ENCODE measurements at places on chromosomes 5 and 9.

GRCh38 chr9:91833096-91833877 lies 116.7 kb downstream of the ROR2 start:
- DNase-seq, result no peak

DNA sequence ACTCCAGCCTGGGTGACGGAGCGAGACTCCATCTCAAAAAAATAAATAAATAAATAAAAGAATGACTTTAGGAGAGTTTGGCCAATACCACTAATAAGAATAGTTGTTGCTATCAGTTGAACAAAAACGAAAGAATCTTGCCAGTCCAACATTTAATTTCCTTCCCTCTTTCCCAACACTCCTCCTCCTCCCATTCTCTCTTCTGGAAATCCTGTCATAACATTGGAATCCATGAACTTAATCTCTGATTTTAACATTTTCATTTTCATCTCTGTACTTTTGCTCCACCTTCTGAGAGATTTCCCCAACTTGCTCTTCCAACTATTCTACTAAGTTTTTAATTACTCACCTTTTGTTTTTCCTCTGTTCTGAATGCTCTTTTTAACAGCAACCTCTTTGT lies 42.8 kb upstream of the CDK20 start:
- DNase-seq, result no peak

DNA sequence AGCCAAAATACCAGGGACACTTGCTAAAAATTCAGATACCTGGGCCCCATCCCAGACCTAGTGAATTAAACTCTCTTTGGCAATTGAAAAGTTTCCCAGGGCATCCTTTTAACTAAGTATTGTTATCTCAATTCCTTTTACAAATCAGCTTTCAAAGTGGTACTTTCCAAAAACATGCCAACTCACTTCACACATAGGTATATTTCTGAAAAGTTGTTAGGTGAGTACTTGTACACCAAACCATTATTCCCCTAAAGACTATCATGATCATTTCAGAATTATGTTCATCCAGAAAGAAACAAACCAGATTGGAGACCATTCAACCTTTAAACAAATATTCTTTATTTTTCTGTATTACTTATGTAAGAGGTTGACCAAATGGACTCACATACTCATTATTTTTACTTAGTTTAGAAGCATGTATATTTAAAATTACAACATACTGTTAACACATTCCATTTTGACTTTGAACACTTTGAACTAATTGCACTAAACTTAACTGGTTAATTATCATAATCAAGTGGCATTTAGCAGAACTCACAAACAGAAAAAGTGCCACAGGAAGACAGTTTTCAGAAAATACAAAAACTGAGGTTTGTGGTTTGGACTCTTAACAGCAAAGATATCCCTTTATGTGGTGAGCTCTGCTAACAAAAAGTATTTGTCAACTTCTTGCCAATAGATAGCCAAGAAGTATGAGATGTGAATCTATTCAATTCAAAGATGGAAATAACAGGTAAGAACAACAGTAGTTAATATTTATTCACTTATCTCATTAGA lies 40.7 kb downstream of the KIAA0825 start:
- no peak for DNase-seq

DNA sequence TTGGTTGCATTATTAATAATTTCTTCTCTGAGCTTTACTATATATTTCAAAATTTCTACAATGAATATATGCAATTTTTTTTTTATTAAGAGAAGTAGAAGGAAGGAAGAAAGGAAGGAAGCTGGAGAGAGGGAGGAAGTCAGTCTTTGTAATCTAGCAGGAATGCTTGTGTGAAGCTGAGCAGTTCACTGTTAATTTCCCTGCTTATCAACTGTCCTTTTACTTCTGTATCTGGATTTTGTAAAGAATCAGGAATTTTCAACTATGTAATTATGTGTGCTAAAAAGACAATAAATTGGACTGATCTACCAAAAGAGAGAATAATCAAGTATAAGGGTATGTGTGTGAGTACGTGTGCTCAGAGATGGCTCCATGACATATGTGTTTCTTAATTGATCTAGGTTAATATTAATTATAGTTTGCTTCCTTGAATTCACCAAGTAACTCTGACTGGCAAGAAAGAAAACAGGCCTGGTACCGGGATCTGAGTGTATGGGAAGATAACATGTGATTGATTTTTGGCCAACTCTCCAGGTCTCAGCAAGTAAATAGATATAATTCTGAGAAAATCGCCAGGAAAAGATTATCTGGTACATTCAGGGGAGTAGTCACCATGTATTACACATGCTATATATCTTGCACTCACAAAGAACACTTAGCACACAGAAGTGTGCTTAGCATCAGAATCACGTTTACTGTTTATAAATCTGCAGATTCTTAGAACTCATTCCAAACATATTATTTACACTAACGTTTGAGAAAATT lies 1758.8 kb upstream of the WWC1 start:
- no peak for DNase-seq

- DNase-seq, result no peak
These were observed 109.1 kb downstream of the TMEM161B start for GRCh38 chr5:88159591-88159990.

GRCh38 chr9:36400332-36401163 lies 479 bp upstream of the RNF38 start:
- DNase-seq, result peak; percentile 91

Data from COR-L47 (cell line).